ENCODE measurements at places on chromosomes 5 and 9. TPM values are rescaled to one million over a fixed set of nuclear protein-coding genes. Genes with fewer than 3 reads are reported as not detected.

The C5orf46 gene
- polyA plus RNA-seq, result not detected

The GLRA1 gene
- not detected for polyA plus RNA-seq

The GBGT1 gene
- polyA plus RNA-seq, result not detected

The TENT4A gene
- polyA plus RNA-seq, result 2.2 TPM

The NKD2 gene
- polyA plus RNA-seq, result not detected

The GZMA gene
- 13.8 TPM for polyA plus RNA-seq

The PKD2L2 gene
- 1.2 TPM for polyA plus RNA-seq

The ZNF346 gene
- polyA plus RNA-seq, result 23.9 TPM

The PCDHA1 gene
- not detected for polyA plus RNA-seq

The FBXL7 gene
- not detected for polyA plus RNA-seq

The TRIM36 gene
- polyA plus RNA-seq, result not detected

The PDCD1LG2 gene
- not detected for polyA plus RNA-seq

The FOXD4L4 gene
- not detected for polyA plus RNA-seq

The MYOZ3 gene
- 0.15 TPM for polyA plus RNA-seq

The SH3PXD2B gene
- 0.21 TPM for polyA plus RNA-seq

The ZNF454 gene
- not detected for polyA plus RNA-seq

The SURF4 gene
- polyA plus RNA-seq, result 99.5 TPM

The PCDHA9 gene
- not detected for polyA plus RNA-seq

The PCDHB4 gene
- polyA plus RNA-seq, result not detected

The SEMA4D gene
- 114 TPM for polyA plus RNA-seq

The ARHGEF39 gene
- polyA plus RNA-seq, result 0.44 TPM

The GHR gene
- not detected for polyA plus RNA-seq

The GGTA1 gene
- polyA plus RNA-seq, result not detected

The LCN15 gene
- not detected for polyA plus RNA-seq

The DOCK8 gene
- polyA plus RNA-seq, result 84.6 TPM

The GPRIN1 gene
- polyA plus RNA-seq, result not detected

The BARHL1 gene
- polyA plus RNA-seq, result not detected

The TARS1 gene
- 58.5 TPM for polyA plus RNA-seq

The FIBCD1 gene
- polyA plus RNA-seq, result not detected

The IFNA4 gene
- not detected for polyA plus RNA-seq

The CTNNA1 gene
- polyA plus RNA-seq, result 0.78 TPM

The CTNND2 gene
- polyA plus RNA-seq, result not detected

The IFNA13 gene
- polyA plus RNA-seq, result not detected

The SLC12A7 gene
- 6.4 TPM for polyA plus RNA-seq

The CDH6 gene
- polyA plus RNA-seq, result not detected

The SARDH gene
- polyA plus RNA-seq, result 11.0 TPM

The C5orf58 gene
- polyA plus RNA-seq, result 1.6 TPM

The PNPLA7 gene
- 2.7 TPM for polyA plus RNA-seq

The PRDM9 gene
- not detected for polyA plus RNA-seq

The PPP3R2 gene
- not detected for polyA plus RNA-seq

The LHX6 gene
- polyA plus RNA-seq, result not detected

The SPAAR gene
- not detected for polyA plus RNA-seq

The MLANA gene
- 0.97 TPM for polyA plus RNA-seq

The CCNJL gene
- polyA plus RNA-seq, result not detected

The KIF20A gene
- polyA plus RNA-seq, result not detected

The CAVIN4 gene
- not detected for polyA plus RNA-seq

The RMRP gene
- not detected for polyA plus RNA-seq

The IL12B gene
- polyA plus RNA-seq, result not detected

The NR5A1 gene
- not detected for polyA plus RNA-seq

The UNC5A gene
- not detected for polyA plus RNA-seq

The PCDHGB5 gene
- 0.49 TPM for polyA plus RNA-seq

The C9 gene
- not detected for polyA plus RNA-seq

The CLIC3 gene
- polyA plus RNA-seq, result 0.77 TPM

The GNAQ gene
- polyA plus RNA-seq, result 11.4 TPM

The CCDC183 gene
- 0.62 TPM for polyA plus RNA-seq

The ZNF484 gene
- polyA plus RNA-seq, result 7.1 TPM

The RIC1 gene
- 4.8 TPM for polyA plus RNA-seq
